Activated CD4-positive, CD25-positive, alpha-beta regulatory T cell (primary cell): ENCODE measurements at places on chromosomes 11 and 22.

DNA sequence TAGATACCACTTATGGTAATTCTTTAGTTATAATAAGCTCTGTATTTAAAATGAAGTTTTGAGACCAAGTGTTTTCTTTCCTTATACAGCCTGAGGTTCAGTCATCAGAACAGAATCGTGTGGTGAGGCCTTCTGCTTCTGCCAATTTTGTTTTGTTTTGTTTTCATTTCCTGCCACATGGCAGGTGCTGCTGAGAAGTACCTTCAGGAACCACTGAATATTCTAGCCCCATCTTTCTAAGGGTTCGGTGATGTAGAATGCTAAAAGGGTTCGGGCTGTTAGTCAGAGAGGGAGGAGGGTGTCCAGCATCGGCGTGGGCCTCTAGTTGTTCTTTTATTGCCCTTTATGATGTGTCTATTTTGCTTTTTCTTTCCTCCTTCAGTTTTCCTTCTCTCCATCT, 25.8 kb downstream of the TNRC6B start:
- DNase-seq = no peak

DNA sequence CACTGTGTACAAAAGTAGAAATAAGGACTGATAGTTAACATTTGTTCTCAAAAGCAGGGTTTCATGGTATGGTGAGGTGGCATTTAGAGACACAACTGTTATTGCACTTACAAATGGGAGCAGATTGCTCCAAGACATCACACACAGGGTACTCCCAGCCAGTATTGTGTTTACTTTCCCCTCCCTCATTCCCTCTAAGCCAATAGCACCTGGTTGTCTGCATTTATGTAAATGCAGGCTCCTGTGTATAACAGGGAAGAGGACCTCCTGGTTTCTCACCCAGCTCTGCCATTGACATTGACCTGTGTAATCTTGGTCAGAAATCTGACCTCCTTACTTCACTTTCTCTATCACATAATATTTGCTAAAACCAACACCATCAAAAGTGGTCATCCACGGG, 154.4 kb downstream of the NAV2 start:
- DNase-seq = no peak

DNA sequence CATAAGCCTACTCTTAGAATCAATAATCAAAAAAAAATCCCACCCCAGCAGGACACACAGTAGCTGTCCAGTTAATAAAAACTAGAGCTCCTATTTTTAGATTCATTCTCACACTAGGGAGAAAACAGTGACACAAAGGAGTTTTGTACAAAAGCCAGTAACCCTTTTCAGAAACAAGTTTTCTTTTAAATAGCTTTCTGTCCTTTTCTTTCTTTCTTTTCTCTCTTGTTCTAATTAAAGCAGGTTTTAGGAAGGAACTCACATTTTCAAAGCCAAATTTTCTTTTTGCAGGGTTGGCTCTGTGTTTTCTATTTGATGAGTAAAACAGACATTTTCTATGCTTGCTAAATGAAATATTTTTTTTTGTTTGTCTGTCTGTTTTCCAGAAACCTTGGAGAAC, 1390.7 kb downstream of the FAM181B start:
- no peak for DNase-seq

DNA sequence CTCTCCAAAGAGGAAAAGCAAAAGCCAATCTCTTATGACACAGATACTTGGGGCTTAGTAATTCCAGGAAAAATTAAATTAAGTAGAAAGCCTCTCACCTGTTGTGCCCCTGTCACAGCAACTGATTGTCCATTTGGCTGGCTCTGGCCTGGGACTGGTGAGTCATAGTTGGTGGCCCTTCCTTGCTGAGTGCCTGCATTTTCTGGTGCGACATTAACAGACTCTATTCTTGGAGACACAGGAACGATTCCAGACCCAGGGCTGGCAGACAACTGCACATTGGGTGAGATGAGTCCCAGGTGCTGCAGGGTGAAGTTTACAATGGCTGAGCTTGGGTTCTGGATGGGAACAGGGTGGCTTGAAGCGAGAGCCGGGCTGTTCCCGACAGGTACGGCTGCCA, 15.6 kb downstream of the E2F8 start:
- no peak for DNase-seq

- DNase-seq = no peak
These were observed 5.5 kb upstream of the MYO18B start for GRCh38 chr22:25736378-25737011.

- no peak for DNase-seq
These were observed 4.4 kb upstream of the TPCN2 start for GRCh38 chr11:69044111-69045013.

DNA sequence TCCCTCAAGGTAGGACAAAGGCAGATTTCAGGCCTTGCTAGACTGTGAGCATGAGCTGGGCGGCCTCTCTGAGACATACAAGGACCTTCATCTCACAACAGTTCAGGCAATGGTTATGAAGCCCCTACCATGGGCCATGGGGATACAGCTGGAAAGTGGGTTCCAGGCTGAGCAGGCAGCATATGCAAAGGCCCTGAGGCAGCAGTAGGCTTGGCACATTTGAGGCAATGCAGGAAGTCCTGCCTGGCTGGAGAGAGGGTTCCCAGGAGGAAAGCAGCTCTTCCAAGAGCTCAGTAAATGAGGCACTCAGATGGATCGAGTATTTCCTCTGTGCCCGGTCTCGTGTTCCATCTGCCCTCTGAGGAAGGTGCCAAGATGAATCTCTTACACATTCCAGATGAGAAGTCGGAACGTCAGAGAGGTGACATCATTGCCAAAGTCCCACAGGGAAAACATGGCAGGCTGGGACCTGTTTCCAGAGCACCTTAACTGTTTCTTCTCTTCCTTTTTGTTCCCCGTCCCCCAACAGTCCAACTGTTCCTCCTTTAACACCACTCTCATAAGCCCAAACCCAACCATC, 388.6 kb downstream of the MN1 start:
- DNase-seq = no peak

GRCh38 chr11:1000357-1001278, 35.9 kb downstream of the MUC6 start:
- DNase-seq = no peak

DNA sequence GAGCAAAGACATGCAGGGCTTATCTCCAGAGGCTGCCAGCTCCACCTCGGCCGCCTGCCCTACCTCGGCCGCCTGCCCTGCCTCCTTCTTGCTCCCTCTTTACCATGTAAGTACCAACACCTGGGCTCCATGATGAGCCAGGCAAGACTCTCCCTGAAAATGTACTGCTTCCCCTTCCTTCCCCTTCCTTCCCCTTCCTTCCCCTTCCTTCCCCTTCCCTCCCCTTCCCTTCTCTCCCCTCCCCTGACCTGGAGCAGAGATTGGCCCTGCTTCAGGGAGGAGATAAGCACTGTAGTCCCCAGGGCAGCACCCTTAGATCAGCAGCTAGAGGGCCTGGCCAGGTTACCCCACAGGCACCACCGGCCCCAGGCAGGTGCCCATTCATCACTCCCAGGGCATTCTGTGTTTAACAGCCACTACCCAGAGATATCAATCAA, 25.4 kb upstream of the ADORA2A start:
- DNase-seq = no peak

DNA sequence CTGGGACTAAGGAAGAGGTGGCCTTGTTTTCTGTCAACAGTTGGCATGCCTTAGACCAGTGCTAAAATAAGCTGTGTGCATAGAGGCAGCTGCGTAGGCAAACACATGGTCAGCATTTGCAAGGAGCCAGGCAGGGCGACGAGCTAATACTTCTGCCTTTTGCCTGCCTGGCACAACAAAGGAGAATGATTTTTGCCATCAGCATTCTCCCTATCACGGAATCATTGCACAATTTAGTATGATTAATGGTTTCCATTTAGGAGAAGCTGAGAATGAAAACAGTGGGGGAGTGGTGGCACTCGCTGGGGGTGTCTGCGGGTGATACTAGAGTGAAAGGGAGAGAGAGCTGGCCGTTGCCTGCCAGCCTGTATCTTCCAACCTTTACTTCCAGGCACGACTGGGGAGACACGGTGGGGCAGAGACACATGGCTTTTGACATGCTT, 336.0 kb downstream of the CADM1 start:
- no peak for DNase-seq

DNA sequence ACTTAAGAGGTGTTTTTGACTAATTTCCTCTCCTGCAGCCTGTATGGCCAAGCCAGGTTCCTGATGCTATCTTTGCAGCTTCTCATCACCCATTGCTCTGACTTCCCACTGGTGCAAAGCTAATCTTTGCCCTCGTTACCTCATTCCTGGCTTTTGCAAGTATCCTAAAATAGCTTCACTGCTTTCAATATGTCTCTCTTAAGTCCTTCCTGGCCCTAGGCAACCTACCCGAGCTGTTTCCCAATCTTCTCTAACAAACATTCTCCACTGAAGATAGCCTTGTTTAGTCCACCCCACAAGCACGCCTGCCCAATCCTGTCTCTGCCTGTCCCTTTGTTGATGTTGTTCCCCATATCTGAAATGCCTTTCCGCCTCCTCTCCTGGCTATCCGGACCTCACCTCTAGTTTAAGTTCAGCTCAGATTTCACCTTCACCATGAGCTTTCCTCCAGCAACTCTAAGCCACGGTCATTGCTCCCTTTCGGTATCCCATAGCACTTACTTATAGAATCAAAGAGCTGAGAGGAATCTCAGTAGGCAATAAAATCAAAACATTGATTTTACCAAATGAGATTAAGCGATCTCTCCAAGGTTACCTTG, 30.1 kb upstream of the CECR2 start:
- DNase-seq = no peak

DNA sequence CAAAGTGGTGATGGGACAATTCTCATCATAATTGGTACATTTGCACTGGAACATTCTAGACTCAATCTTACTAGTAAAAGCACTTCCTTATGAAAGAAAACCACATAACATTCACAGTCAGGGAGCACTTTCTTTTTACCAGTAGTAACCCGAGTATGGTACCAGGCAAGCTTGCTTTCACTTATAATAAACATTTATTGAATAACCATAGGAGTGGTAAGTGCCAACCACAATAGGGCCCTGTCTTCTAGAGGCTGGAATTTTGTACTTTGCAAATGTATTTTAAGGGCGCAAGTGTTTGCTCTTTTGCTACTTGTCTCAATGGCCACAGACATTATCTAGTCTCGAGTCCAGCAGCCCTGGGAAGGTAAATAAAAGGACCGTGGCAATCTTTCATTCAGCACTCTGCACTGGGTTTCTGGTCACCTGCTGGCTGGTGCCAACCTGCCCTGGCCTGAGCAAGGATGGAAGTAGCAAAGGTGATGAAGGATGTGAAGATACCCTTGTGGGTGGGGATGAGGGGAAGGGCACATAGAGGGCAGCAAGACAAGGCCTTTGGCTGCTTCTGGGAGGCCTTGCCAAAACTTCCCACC, 24.2 kb downstream of the C22orf31 start:
- DNase-seq = no peak

DNA sequence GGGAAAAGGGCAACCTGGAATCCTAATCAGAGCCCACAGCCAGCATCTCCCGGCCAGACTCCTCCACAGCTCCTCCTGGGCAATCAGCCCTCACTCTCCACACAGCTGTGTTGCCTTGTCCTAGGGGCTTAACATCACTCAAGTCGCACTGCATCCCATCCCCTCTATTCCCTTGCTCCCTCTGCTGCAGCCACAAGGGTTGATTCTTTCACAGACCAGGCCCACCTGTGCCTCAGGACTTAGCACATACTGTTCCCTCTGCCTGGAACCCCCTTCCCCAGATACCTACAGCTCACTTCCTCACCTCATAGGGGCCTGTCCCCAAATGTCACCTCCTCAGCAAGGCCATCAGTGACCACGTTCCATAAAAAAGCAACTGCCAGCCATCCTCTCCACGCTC, 18.4 kb downstream of the SPATA19 start:
- DNase-seq = no peak

DNA sequence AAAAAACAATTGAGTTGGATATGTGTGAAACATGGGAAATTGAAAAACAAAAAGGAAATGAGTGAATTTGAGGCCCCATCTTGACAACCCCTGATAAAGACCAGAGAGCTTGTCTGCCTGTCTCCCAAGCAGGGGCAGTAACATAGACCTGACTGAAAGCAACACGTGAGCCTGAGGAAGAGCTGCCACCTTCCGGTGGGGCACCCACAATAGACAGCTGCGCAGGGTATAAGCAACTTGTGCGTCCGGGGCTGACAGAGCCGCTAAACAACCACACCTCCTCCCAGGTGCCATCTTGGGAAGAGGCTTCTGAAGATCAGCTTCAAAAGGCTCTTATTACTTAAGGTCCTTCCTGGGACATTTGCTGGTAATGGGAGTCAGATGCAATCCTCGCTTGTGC, 166.8 kb downstream of the NTM start:
- DNase-seq = no peak
